ENCODE measurements at places on chromosomes 1 and 21. TPM values are rescaled to one million over a fixed set of nuclear protein-coding genes. Genes with fewer than 3 reads are reported as not detected.

HAPLN2 gene
- not detected for total RNA-seq

MAEL gene
- not detected for total RNA-seq

OR2AK2 gene
- total RNA-seq, result not detected

PLA2G2C gene
- total RNA-seq, result not detected
